ENCODE measurements at places on chromosomes 6 and 20.
A peak's percentile ranks its signal among the peaks of the same experiment; 100 is the strongest.

DNA sequence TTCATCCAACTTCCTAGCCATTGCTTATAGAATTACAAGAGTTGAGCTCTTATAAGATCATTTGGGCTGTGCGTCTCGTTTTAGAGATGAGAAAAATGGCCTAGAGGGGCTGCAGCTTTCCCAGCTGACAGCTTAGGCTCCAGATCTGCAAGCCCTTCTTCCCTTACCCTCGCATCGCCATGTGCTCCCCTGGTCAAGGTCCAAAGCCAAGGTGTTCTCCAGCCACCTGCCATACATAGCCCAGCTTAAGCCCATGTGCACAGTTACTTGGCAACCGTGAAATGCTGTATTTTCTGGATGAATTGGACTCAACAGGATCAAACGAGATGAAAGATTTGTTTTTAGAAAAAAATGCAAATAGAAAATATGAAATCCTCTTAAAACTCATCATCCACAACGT is 7.9 kb downstream of the MAP3K4 start:
- no peak for DNase-seq

GRCh38 chr6:122078481-122078880 is 321.0 kb upstream of the HSF2 start:
- DNase-seq, result no peak

DNA sequence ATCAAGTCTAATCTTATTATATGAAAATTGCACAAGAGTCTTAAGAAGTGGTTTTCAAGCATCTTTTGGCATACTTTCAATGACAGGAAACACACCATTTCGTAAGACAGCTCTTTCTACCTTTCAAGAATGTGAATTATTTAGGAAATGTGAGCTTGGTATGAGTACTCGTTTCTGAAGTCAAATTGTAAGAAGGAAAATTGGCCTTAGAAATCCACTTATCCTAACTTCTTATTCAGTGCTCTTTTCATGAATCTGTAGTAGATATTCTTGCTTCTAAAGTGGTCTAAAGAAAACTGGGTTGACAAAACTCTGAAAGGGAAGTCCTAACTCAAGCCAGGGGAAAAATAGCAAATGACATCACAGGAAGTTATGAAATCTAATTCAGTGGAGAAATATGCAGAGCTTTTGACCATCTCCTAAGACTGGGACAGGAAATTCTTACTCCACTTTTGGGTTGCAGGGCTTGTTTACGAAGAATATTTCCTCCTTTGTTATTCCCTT is 38.5 kb upstream of the OGFRL1 start:
- no peak for DNase-seq

- peak; percentile 4 for DNase-seq
These were observed 132.2 kb downstream of the GPX5 start for GRCh38 chr6:28657769-28658465.

- peak; percentile 90 for DNase-seq
These were observed 649 bp upstream of the RGL2 start for GRCh38 chr6:33299237-33299944.

DNA sequence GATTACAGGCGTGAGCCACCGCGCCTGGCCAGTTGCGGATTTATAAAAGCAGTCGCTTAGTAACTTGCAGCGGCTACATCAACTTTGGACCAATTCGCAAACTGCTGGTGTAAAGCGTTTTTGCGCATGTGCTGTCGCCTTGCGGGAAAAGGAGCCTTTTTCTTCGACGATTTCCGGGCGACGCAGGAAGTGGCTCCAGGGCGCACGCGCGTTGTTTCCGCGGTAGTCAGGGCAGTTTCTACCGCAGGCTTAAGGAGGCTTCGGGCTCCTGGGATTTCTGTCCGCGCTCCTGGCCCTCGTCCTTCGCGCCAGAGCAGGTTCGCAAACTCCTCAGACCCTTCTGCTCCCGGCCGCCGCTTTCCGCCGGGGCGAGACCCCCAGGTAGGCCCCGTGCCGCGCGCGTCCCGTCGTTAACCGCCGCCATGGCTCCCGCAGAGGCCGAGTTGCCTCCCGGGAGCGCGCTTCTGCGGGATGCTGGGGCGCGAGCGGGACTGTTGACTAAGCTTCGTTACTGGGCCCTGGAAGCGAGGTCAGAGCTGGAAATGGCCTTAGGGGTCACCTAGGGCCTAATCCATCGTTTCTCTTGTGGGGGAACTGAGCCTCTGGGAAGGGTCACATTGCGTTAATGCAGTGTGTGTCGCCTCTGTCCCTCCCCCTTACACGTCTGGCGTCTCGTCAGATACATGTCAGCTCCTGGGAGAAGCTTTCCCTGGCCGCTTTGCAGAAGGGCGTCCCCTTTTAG is at the start of gene RAE1:
Gene RAE1 (plus strand): TSS at position 214 of the 742 bp plus-strand sequence. CDS start 2,784 bp downstream, outside the sequence.
- peak; percentile 83 for DNase-seq

GRCh38 chr6:133817460-133818047 is 71.4 kb upstream of the TCF21 start:
- DNase-seq, result no peak

GRCh38 chr20:35237486-35237885 is 11.0 kb downstream of the MMP24 start:
- DNase-seq, result no peak

- no peak for DNase-seq
These were observed 12.0 kb upstream of the TFAP2A start for GRCh38 chr6:10426781-10427279.

- DNase-seq, result no peak
These were observed 15.2 kb upstream of the C6orf62 start for GRCh38 chr6:24734166-24734565.

DNA sequence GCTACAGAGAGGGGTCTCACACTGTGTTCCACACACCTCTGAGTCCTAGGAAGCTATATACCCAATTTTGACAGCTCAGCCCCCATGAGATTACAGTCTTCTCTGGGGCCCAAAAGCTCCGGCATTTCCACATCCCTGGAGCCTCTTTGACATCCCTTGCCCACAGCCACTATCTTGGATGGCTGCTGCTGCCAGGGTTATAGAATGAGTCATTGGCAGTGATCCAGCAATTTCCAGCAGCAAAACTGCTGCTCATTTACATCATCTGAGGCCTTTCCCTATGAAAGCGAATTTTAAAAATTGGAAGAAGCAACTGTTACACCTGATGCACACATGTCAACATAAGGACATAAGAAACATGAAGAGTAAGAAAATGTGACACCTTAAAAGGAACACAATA is 590.7 kb downstream of the MEI4 start:
- no peak for DNase-seq

GRCh38 chr20:17969884-17970409 is 1.1 kb downstream of the MGME1 start:
- DNase-seq, result no peak

DNA sequence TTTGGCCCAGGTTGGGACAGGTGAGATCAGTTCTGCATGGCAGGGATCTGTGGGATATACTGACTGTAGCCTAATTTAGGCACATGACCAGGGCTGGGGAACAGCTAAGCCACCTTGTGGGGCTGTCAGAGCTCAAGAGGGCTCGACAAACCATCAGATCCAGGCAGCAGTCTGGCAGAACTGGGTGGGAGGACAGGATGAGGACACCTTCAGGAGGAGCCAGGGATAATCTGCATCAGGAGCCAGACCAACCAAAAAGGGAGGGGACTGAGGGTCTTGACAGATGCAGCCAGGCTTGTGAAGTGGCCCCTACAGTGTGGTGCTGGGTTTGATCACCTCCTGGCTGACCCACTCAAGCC is 123.4 kb downstream of the MAFB start:
- no peak for DNase-seq

DNA sequence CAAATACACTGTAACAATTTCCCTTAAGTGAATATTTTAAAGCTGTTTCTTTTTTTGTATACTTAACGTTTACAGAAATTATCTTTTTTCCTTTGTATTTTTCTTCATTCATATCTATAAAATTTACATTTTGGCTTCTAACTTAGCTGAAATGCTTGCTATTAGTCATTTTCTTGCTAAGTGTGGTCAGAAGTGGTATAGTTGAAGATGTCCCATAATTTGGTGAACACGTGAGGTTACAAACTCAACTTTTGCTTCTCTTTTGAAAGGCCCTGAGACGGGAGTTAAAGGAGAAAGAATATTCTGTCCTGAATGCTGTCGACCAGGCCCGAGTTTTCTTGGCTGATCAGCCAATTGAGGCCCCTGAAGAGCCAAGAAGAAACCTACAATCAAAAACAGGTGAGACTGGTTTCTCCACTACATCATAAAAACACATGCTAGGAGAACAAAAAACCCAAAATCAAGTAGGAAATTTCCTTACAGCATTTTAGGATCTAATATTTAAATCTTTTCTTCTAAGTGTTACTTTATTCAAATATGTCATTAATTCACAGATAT is 445.0 kb downstream of the UTRN start:
- no peak for DNase-seq

DNA sequence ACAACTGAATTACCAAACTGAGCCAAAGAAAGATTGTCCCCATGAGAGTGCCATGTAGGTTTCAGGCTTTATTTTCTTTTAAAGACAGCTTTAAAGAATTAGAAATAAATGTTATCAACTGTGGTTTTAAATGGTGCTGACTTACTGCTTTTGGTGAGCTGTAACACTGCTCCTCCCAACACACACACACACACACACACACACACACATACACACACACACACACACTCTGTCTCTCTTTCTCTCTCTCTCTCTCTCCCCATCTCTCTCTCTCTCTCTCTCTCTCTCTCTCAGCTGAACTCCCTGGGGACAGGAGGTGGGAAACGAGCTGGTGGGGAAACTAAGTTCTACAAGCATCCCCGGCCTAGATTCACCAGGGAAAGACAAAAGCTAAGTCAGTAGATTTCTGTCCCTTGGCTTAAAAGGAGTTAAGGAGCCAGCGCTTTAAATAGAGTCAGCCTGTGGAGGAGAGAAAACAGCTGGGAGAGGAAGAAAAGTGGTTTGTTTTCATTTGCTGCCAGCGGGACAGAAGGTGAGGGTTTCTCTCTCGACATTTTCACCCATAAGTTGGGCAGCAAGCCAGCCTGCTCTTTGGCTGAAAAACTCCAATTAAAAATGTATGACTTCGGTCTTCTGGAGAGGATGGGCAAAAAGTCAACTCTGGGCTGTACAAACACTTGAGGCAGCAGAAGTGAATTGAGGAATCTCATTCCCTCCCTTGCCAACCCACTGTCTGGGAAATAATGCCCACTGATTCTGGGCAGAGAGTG is 27.4 kb downstream of the CBLN4 start:
- no peak for DNase-seq

GRCh38 chr20:37925265-37926165 is 22.6 kb downstream of the VSTM2L start:
- no peak for DNase-seq

DNA sequence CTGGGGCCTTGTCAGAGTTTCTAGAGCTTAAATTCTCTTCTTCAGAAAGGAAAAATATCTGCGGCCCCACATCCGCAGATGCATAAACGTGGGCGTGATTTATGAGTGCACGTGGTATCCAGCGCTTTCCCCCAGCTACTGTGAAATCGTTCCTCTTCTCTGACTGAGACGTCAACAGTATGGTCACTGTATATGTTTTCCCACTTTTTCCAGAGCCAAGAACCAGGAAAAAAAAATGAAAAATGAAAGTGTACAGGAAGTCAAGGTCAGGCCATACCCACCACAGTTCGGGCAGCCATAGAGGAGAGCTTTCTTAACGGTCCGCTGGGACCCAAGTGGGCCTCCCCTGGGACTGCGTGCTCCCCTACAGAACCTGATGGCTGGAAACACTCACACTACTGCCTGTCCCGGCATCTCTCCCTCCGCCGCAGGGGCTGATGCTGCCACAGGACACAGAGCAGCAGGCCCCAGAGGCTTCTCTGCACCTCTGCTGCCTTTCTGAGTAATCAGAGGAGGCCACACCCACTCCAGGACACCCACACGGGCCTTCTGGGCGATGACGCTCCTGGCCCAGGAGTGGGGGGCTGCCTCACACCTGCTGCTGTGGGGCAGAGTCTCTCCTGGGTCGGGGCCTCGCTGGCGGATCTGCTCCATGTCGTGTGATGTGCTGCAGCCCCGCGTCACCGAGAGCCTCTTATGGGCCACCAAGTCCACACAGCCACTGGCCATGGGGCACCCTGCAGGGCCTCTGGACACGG is 16.4 kb upstream of the STX16 start:
- DNase-seq, result peak; percentile 40

- DNase-seq, result no peak
These were observed 5.4 kb downstream of the LY86 start for GRCh38 chr6:6593867-6594468.

DNA sequence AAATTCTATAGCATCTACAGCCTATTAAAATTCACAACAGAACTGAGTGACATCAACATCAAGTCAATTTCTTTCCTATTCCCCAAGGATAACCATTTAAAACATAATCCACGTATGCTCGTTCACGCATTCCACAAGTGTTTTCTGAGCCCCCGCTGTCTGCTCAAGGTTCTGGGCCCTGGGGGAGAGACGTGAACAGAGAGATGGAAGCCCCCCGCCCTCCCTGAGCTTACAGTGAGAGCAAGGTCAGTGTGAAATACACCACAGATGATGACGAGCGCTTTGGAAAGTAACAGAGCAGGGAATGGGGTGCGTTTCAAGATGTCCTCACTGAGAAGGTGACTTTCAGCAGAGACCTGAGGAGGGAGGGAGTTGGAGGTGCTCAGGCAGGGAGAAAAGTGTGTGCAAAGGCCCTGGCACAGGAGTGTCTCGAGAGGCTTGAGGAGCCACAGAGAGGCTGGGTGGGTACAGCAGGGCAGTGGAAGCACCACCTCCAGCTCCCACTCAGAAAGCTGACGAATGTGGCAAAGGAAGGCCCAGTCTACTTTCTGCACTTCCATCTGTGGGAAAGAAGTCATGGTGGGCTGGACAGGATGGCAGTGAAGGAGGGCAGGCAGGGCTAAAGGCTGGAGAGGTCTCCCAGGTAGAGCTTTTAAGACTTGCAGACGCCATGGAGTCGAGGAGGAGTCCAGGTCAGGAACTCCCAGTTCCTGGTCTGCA is 88.3 kb downstream of the DLL1 start:
- DNase-seq, result no peak

GRCh38 chr6:161891542-161891941 is 617.7 kb upstream of the AGPAT4 start:
- DNase-seq, result no peak

GRCh38 chr20:1287787-1288569 is 21.9 kb downstream of the SNPH start:
- DNase-seq, result no peak

GRCh38 chr6:148166339-148166968 is 176.2 kb upstream of the SASH1 start:
- no peak for DNase-seq
